ENCODE measurements at places on chromosomes 12 and 14.

DNA sequence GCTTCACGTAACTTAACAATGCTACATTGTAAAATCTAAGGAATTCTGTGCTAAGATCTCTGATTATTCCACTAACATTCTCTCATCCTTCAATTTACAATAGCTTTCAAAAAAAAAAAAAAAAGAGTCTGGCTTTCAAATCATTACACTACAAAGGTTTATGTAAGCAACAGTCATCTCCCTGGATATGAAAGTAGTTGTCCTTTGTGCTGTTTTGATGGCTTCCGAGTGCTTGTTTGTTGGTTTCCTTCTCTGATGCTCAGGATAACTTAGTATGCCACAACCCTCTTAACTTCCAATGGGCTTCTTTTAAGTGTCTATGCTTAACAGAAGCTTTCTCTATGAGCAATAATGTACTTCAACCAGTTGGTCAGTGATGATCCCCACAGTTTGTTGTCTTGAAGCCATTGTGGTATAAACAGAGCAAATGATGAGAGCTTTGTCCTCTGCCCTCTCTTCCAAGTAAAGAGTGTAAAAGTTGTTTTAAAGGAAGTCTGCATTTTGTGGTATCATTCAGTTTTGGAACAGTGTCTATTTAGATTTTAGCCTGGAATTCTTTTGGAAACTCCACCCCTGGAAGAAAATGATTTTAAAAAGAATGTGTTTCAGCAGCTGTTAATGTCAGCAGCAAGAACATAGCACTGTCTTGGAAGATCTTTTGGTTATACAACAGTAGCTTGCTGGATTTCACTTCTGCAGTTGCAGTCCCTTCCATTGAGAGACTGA, 396.1 kb upstream of the RGS6 start:
- DNase-seq = no peak

DNA sequence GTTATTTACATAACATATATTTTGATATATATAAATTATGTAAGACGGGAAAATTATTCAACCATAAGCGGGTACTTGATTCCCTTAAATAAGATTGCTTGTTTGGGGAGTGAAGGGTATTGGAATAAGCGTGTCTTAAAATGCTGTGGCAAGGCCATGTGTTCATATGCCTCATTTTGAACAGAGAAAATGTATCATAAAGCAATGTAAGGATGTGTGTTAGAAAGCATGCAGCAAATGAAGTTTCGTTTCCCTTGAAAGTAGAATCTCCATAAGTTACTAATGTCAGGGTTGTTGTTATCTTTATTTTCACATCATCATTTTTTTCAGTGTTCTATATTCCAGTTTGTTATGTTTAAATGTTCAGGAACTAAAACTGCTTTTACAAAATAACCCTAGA, 465.6 kb downstream of the FOXG1 start:
- DNase-seq = no peak

GRCh38 chr14:24996930-24997725, 52.8 kb downstream of the STXBP6 start:
- no peak for DNase-seq

DNA sequence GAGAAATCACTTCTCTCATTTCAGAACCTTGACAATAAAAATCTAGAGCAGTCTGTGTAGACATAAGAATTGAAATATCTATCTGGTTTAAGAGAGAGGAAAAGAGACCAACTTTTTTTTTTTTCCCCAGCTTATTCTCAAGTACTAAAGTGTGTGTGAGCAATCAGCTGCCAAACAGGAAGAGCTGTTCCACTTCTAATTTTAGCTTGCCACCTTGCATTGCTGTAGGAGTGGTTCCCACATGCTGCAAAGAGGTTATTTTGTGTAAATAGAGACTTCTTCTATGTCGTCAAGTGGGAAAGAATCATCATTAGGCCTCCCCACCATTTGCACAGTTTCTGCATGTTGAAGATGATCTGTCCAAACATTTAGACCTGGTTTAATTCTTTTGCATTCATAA, 142.6 kb downstream of the NPAS3 start:
- DNase-seq = no peak

- no peak for DNase-seq
These were observed 33.4 kb downstream of the DDX51 start for GRCh38 chr12:132110677-132111076.

DNA sequence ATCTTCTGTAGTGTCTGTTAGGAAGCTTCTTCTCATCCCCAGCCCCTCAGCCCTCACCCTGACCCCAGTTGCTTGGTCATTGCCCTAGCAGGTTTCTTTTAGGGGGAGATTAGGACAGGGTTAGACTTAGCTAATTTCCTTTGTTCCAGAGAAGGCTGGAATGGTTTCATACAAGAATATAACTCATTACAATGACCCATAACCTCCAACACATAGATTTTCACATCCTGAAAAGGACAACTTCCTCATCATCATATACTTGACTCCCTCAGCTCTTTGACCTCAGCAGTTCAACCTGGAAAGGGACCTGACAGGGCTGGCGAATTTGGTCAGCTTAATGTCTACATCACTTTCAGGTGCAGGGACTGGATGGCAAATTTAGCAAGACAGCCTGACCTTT, 8.0 kb upstream of the BHLHE41 start:
- no peak for DNase-seq

- no peak for DNase-seq
These were observed 903 bp upstream of the PPP4R3A start for GRCh38 chr14:91511043-91511383.

- no peak for DNase-seq
These were observed 57.7 kb downstream of the NPAS3 start for GRCh38 chr14:32996343-32996742.

GRCh38 chr12:65962036-65962430, 137.8 kb downstream of the HMGA2 start:
- no peak for DNase-seq

DNA sequence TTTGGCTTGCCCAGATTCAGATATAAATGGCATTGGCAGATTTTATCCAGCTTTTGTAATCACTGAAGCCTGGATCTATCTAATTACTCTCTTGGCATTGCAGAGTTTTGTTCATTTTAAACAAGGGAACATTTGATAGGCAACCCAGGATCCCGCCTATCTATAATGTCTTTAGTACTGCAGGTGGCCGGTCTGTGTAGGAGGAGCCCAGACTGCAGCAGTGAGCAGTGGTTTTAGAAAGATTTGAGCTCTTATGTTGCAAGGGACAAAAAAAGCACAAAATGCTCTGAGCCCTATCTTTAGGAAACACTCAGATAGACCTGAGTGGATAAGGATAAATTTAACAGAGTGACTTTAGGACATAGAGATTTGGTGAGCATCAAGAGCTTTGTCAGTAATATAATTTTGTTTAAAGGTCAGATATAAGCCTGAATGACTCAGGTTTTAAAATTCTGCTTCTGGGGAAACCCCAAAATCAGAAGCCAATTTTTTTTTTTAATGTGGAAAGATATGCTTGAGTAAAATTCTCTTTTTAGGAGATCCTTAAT, 165.5 kb downstream of the SLC5A8 start:
- no peak for DNase-seq

DNA sequence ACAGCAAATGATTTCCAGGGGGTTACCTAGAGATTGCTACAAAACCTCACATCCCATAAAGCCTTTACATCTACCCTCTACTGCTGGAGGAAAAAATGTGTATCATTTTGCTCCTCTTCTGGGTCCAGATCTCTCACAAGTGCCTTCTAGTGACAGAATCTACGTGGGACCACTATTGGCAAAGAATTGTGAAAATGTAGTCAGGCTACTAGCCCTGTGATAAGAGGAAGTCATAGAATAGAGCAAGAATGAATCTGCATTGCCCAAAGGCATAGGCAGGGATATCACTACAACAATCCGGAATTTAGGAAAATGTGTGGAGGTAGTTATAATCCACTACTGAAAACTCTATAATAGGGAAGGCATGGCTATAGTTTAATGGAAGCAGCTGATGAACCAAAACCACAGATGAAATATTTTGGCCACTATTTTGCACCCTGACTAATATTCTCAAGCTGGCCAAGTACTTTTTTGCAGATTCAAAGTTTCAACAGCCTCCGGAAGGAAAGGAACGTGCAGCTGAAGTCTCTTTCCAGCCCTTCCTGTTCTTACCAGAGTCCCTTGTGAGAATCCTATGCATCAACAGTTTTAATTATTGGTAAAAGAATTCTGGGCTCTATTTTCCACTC, 176.8 kb downstream of the PHLDA1 start:
- DNase-seq = no peak

- DNase-seq = no peak
These were observed 93.7 kb downstream of the RMST start for GRCh38 chr12:97556302-97556779.

- DNase-seq = no peak
These were observed 58.6 kb upstream of the PARP11 start for GRCh38 chr12:3931776-3932175.

DNA sequence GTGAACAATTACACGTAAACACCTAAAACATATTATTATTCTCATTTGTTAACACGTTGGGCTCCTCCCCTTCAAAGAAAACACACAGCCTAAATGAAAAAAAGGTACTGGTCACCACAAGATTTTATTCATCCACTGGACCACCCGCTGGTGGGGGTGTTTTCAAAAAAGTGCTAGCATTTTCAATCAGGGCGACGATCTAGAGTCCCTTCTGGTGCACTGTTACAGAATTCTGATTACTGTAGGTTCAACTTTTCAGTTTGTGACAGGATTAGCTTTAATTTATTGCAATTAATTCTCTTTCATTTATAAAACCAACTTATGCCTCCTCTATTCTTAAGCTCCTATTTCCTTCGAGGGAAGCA, 443 bp downstream of the MAGOHB start:
- no peak for DNase-seq

- DNase-seq = no peak
These were observed 51.2 kb downstream of the TMCC3 start for GRCh38 chr12:94599189-94599588.

DNA sequence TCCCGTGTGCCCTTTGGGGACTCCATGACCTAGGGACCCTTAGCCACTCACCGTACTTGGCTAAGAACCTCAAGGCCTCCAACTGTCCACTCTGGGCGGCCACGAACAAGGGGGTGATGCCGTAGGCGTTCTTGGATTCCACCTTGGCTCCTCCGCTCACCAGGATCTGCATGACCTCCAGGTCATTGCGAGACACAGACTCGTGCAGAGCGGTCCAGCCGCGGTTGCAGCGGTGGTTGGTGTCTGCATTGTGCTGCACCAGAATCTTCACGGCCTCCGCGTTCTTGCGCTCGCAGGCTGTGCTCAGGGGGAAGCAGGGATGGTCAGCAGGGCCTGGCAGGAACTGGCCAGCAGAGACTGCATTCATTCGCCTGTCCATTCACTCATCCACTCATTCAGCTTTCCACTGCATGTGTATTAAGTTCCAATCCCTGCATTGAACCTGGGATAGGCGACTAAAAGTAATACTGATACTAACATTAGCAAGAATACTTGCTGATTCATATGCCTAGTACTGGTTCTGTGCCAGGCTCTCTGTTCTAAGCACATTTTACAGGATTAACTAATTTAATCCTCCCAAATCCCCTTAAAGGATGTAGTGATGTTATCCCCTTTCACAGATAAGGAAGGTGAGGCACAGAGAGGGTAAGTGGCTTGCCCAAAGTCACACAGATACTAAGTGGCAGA, 23.9 kb downstream of the FAM181A start:
- DNase-seq = no peak

DNA sequence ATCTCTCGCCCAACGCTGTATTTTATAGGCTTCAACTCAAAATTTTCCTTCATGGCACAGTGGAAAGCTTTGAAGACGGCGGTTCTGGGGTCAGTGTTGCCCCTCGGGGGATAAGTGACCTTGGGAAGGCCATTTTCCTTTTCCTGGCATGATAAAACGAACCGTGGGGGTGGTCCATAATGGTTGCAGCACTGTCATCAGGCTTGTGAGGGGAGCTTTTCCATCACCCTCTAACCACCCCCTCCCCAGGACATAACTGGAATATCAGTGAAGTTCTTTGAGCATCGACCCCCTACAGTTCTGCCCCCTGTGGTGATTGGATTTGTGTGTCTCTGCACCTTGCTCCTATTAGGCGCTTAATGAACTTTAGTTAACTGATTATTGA, 16.0 kb downstream of the FOS start:
- DNase-seq = no peak

Data from NCI-H187 treated with DMSO at 0.1 percent for 48 hours (cell line).